ENCODE measurements at places on chromosomes 4 and X.

DNA sequence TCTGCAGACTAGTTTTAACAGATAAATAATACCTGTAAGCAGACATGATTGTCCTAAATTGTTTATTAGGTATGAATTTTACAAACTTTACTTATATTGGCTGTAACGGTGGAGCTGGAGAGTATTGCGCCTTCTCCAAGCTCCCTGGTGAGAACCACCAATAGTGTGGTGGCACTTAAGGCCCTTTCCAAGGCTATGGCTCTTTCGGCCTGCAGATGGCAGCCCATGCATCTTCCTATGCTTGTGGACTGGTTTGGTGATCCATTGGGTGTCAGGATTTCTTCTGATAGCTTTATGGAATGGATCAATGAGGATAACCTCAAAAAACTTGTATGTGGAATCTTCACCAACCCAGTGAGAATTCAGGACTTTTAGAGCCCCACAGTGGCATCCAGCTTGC is 7.8 kb downstream of the LARP1B start:
- no peak for DNase-seq

DNA sequence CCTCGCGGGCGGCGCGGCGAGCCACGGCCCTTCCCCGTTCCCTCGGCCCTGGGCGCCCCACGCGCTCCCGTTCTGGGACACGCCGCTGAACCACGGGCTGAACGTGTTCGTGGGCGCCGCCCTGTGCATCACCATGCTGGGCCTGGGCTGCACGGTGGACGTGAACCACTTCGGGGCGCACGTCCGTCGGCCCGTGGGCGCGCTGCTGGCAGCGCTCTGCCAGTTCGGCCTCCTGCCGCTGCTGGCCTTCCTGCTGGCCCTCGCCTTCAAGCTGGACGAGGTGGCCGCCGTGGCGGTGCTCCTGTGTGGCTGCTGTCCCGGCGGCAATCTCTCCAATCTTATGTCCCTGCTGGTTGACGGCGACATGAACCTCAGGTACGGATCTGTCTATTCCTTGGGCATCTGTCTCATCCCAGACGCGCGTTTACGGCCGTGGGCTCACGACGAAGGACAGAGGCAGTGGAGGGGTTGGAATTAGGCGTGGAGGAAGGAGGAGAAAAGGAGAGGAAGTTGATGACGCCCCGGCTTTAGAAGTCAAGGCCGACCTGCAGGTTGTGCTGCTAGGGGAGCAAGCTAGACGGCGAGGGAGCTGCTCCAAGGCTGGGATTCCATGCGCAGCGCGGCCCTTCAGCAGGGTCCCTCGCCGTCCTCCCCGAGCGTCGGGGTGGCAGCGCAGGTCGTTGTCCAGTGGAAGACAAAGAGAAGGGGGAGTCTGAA is 792 bp downstream of the SLC10A4 start:
- no peak for DNase-seq

GRCh38 chr4:20698382-20698781 is 1.9 kb upstream of the PACRGL start:
- no peak for DNase-seq

DNA sequence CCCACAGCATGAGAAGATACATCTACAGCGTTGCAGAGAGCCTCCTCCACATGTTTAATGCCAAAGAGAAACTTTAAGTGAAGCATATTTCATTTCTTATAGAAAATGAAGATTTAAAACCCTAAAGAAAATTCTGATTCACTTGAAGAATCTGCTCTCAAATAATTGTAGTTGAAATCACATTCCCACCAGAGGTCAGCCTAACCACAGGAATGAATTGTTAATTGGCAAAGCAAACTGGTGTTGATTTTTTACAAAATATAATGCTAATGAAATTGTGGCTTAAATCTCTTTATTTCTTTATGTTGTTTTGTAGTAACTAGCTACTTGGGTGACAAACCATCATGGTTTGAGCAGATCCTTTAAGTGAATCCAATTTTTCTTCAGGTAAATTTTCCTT is 31.1 kb upstream of the WDR17 start:
- no peak for DNase-seq

DNA sequence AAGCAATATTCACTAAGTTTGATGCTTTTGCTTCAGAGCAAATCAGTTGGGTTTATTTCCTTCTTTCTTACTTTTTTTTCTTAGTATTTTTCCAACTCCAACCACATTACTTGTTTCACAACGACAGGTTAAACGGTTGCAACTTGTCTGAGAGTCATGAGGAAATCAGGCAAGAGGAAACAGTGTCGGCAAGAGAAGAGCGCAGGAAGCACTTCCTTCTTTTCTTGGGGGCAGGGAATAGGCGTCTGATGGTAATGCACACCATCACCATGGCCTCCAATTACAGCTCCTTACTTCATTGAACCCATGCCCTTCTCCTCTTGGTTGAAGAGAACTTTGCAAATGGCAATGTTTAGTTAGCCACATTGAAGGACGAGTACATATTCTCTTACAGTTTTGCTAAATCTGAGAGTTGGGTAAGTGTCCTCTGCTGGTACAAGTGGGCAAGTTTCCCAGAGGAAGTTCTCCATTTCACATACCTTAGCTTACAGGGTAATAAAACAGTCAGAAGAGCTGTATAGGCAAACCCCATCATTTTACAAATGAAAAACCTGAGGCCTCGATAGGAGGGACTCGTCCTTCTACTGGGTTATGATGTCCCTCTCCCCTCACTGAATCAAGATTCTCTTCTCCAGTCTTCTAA is 8.3 kb upstream of the CXCL8 start:
- no peak for DNase-seq

GRCh38 chr4:186827534-186827897 is 103.9 kb upstream of the FAT1 start:
- DNase-seq = no peak

GRCh38 chrX:53084863-53085262 is 2.7 kb downstream of the TSPYL2 start:
- DNase-seq = no peak

DNA sequence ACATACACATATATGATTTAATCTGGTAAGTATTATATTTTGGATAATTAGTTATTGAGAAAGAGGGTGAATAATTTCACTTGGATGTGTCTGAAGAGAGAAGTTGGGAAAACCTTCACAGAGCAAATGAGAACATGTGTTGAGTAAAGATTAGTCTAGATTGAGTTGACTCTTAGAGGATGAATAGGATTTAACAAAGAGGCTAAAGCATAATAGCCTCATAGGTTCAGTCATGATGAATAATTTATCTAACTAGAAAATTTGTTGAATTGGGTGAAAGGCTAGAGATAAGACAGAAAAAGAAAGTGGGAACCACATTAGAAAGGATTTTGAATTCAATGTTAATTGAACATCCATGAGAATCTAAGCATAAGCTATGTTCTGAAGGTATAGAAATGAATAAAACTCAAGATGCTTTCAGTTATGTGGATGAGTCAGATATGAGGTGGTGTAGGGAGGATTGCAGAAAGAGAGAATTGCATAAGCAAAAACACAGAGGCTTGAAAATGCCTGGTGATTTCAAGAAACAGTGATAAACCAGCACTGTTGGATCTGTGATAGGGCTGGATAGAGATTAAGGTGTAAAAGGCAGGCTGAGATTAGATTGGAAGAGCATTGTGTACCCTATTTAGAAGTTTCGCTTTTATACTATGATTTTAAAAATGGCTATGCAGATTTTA is 207.6 kb upstream of the NR3C2 start:
- DNase-seq = no peak

- DNase-seq = no peak
These were observed 405.2 kb downstream of the FAT4 start for GRCh38 chr4:125719987-125720386.

Data from stimulated activated CD4-positive, alpha-beta T cell treated with anti-CD3 and anti-CD28 coated beads, Interleukin-2, amount 100 ng/mL, for 4 hours (primary cell).